ENCODE measurements at places on chromosomes 16 and 17.
A peak's percentile ranks its signal among the peaks of the same experiment; 100 is the strongest.

GRCh38 chr16:51148678-51149228 is 2.3 kb downstream of the SALL1 start:
- no peak for DNase-seq

GRCh38 chr17:35244341-35245195 is 1.7 kb downstream of the SLFN5 start:
- DNase-seq, result peak; percentile 79

DNA sequence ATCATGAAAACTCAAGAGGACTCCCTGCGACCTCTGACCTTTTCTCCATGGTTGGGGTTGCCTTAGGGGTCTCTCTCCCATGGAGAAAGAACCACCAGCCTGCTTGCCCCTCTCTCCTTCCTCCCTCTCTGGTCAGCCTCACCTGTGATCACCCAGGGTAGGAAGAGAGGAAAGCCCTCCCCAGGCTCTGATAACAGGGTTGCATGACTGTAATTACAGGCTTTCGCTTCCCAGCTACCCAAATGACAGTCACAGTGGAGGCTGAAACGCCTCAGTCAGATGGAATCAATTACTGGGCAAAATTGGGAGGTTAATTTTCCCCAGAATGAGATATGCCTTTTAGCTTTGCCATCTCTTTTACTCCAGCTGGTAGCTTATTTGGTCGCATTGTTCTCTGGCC is 265.8 kb upstream of the SOX9 start:
- no peak for DNase-seq

DNA sequence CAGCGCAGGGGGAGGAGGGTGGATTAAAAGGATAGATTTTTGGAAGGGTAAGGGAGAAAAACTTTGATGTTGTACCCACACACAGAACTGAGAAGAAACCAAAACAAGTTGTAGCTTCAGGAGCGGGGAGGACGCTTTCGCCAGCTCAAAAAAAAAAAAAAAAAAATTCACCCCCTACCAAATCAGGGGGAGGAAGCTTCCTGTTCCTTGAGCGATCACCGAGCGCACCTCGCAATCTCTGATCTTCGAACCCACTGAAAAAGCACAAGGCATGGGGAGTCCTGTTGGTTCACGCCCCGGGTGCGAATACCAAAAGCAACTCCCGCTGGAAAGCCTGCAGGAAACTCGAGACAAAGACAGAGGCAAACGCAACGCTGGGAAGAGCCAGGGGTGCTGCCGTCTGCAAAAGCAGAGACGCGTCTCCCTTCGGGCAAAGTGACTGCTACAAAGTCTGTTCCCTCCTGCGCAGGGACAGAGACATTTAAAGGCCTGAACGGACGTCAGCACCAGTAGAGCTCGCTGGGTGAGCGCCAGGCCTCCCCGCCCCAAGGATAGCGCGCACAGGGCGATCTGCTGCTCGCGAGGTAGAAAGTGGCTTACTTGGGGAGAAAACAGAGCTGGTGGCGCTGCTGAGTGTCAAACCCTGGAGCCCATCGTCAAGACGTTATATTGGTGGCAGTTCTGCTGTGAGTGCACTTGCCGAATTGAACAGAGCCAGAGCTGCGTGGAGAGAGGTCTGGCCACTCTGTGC is 190.4 kb downstream of the USP22 start:
- peak; percentile 2 for DNase-seq

DNA sequence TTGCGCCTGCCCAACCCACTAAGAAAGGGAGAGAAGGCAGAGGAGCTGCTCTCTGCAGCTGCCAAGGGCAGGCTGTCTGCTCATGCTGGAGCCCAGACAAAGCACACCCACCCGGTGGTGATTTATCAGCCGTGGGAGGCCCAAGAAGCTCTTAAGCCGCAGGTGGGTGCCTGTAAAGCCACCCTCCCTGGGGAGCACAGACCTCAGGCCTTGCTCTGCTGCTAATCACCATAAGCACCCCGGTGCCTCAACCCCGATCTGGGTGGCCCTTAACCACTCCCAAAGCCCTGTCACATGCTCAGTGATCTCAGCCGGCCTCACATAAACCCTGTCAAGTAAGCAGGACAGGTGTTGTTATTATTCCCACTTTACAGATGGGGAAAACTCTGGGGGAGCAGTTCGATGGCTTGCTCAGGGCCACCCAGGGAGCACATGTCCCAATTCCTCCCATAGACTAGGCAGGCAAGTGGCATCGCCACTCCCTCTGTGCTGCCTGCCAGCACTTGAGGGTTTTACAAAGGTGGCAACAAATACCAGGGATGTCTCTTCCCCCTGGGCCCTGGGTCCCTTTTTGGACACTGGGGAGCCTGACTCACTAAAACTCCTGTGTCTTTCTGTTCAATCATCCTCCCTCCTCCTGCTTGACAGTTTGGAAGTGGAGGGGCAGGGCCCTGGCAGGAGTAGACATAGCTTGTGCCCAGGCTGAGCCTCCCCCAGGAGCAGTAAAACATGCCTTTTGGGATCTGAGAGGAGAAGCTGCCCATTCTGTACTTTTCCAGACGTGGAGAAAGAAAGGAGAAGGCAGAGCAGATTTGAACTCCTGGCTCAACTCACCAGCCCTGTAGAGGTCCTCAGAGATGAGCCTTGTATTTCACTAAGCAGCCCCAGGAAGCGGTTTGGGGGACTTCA is 299.3 kb downstream of the SOX9 start:
- DNase-seq, result no peak

GRCh38 chr16:9138021-9138680 is 46.7 kb downstream of the HAPSTR1 start:
- no peak for DNase-seq

GRCh38 chr17:73343739-73344454 is 32.1 kb upstream of the CDC42EP4 start:
- no peak for DNase-seq

GRCh38 chr17:77109764-77110359 is 30.9 kb upstream of the SEC14L1 start:
- no peak for DNase-seq

- DNase-seq, result no peak
These were observed 52.9 kb downstream of the CA10 start for GRCh38 chr17:52105591-52105990.

DNA sequence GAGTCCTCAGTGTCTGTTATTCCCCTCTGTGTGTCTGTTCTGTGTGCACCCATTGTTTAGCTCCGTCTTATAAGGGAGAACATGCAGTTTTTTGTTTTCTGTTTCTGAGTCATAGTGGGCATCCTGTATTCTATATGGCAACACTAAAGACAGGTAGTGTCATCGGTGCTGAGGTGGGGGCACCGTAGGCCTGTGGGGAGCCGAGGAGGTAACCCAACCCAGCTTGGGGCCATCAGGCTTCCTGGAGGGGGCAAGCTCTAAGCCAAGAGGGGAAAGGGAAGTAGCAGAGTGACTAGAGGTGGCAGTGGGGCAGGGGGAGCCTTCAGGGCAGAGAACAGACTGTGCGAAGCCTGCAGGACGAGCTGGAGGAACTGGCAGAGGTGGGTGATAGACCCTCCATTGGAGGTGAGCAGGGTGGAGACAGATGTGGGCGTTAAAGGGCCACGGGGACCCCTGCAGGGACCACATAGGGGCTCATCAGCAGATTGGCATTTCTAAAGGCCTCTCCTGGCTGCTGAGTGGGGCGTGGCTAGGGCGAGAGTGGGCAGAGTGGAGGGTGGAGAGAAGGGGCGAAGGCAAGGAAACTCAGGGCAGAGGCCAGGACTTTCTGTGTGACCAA is 36.5 kb downstream of the CPNE2 start:
- peak; percentile 58 for DNase-seq

DNA sequence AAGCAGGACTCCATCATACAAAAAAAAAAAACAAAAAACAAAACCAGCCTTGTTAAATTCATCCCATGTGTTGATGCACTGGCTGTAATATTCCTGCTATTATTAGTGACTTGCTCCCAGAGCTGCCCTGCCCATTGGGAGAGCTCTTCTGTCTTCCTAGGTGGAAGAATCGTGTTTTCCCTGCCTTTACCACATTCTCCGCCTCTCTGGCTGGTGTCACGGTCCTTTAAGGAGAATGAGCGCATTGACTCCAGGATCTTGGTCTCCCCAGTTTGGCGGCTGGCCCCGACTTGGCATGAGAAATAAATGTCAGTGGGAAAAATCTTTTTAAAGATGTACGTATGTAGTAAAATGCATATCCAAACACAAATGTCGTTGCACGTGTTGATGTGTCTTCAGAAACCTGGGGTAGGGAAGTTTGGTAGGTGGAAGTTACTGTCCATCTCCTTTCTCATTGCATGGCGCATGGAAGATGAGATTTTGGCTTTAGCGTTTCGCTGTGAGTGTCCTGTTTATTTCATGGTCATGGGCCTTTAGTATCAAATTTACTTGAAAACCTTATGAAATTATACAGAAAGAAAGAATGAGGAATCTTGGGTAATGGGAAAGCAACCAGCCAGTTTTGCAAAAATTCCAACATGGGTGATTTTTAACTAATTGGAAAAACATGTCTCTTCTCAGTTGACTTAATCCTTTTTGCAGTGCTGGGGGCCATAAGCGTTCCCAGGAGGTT is 15.5 kb downstream of the RMI2 start:
- DNase-seq, result no peak

GRCh38 chr17:43356999-43357398 is 41.8 kb upstream of the ARL4D start:
- no peak for DNase-seq

DNA sequence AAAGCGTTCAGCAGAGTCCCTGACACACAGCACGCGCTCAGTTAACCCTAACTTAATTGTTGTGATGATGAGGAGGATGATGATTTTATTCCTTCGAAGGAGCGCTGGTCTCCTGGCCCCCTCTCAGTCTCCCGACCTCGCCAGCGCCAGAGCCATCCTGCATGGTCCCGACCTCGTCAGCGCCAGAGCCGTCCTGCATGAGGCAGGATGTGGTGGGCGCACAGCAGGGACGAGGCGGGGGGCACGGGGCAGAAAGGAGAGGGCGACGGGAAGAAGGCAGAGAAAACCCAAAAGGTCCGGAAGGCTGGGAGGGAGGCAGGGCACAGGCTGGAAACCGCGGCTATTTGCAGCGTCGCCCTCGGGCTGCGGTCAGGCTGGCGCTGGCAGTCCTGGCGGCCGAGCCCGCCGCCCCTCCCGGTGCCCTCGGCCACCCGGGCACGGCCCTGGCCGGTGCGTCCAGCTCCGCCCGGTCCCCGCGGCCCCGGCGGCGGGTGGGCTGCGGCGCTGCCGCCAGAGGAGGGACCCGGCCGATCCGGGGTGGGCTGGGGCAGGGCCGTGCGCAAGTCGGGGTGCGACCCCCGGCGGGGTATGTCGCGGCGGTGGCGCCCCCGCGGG is 3.0 kb upstream of the TAC4 start:
- peak; percentile 3 for DNase-seq

Measured in CD4-positive, alpha-beta T cell treated with Interleukin-6 at 100 ng/mL for 8 hours (primary cell).